Stimulated activated CD4-positive, alpha-beta T cell treated with anti-CD3 and anti-CD28 coated beads, Interleukin-12 subunit alpha, Interleukin-12 subunit beta, amount 100 ng/mL, for 24 hours (primary cell): ENCODE measurements at places on chromosomes 2 and 18.

GRCh38 chr18:78031589-78031988 is 781.9 kb downstream of the GALR1 start:
- no peak for DNase-seq

- DNase-seq: no peak
These were observed 78.4 kb upstream of the ZC3H15 start for GRCh38 chr2:186407611-186408010.

GRCh38 chr2:45567288-45567963 is 43.6 kb downstream of the SRBD1 start:
- DNase-seq: no peak

DNA sequence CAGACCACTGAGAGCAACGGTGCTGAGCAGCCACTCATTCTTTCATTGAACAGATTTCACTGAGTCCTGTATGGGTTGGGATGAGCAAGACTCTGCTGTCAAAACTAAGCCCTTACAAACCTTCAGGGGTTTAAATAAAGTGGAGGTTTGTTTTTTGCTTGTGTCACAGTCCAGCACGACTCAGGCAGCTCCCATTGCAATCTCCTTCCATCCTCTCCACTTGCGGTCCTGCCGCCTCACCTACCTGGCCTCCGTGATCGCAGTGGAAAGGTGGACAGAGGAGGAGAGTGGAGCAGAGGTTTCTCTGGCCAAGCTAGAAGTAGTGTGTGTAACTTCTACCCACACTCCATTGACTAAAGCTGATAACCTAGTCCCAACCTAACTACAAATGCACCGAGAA is 332.2 kb downstream of the ZNF516 start:
- DNase-seq: no peak

- no peak for DNase-seq
These were observed 47.4 kb downstream of the TSPYL6 start for GRCh38 chr2:54208364-54209240.

DNA sequence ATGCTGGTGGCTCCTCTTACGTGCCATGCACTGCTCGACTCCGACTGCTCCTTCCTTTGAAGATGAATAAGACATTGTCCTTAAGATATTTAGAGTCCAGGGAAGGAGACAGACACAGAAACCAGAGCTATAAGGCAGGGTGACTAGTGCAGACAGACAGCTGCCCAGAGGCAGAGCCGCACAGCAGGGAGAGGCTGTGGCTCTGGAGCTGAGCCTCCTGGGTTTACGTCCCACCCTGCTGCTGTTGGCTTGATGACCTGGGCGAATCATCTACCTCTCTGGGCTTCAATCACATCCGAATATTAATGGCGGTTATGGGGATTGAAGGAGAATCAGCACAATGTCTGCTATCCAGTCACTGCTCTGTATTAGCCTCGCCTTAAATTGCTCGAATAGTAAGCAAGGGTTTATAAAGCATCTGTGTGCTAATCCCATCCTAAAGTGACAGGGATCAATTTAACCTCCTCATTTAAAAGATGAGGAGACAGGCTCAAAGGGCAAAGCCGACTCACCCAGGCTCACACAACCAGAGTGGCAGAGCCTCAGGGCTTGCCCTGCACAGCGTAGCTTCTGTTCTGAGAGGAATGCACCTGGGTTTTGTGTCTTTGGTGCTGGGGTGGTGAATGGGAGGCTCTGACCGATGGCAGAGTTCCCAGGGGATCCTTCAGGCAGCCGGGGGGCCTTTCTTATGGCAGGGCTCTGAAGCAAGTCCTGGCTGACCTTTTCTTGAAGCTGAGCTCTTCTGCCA is 284.1 kb downstream of the MYCN start:
- no peak for DNase-seq
